ENCODE measurements at places on chromosomes 16 and 17. TPM values are rescaled to one million over a fixed set of nuclear protein-coding genes. Genes with fewer than 3 reads are reported as not detected.

The CCDC144A gene
- total RNA-seq = 0.17 TPM

The FOXO3B gene
- 3.5 TPM for total RNA-seq

The CLEC3A gene
- total RNA-seq = not detected

The TRPV3 gene
- 3.6 TPM for total RNA-seq

The RAB26 gene
- total RNA-seq = 4.6 TPM

The CDC6 gene
- 58.3 TPM for total RNA-seq

The MEOX1 gene
- total RNA-seq = 0.84 TPM
